ENCODE measurements at places on chromosomes 4 and X. TPM values are rescaled to one million over a fixed set of nuclear protein-coding genes. Genes with fewer than 3 reads are reported as not detected.

The LRAT gene
- not detected for total RNA-seq

The CABS1 gene
- not detected for total RNA-seq

The HTN3 gene
- total RNA-seq: not detected

The DDX53 gene
- not detected for total RNA-seq

The XG gene
- total RNA-seq: not detected

The CT45A2 gene
- total RNA-seq: not detected

The GLUD2 gene
- total RNA-seq: 2.9 TPM

The TNIP3 gene
- 9.2 TPM for total RNA-seq

The C4orf17 gene
- total RNA-seq: not detected

The IGFBP7 gene
- total RNA-seq: not detected

The PNMA6F gene
- total RNA-seq: not detected

The TEC gene
- 2.4 TPM for total RNA-seq

The CXCL9 gene
- total RNA-seq: 0.11 TPM

The SATL1 gene
- total RNA-seq: not detected

The TSPYL2 gene
- total RNA-seq: 41.2 TPM

The CCDC158 gene
- total RNA-seq: not detected

The PRR27 gene
- not detected for total RNA-seq

The PRDM5 gene
- total RNA-seq: not detected

The CXCL5 gene
- total RNA-seq: not detected

The SERTM2 gene
- total RNA-seq: not detected

The SH3D19 gene
- total RNA-seq: not detected

The SNX25 gene
- total RNA-seq: 24.1 TPM

The BEND2 gene
- total RNA-seq: not detected

The TCEAL2 gene
- total RNA-seq: not detected

The SMIM10L2A gene
- total RNA-seq: 0.21 TPM

The TDO2 gene
- not detected for total RNA-seq

The CDS1 gene
- total RNA-seq: not detected

The TBX22 gene
- not detected for total RNA-seq

The PLXNA3 gene
- 62.1 TPM for total RNA-seq

The ZIC3 gene
- total RNA-seq: not detected

The S100G gene
- not detected for total RNA-seq

The SPARCL1 gene
- not detected for total RNA-seq

The DMRTC1 gene
- total RNA-seq: not detected

The PNMA3 gene
- 1.0 TPM for total RNA-seq

The HERC5 gene
- 8.4 TPM for total RNA-seq

The PDZD4 gene
- total RNA-seq: 0.91 TPM

The UCHL1 gene
- 0.83 TPM for total RNA-seq

The RRH gene
- total RNA-seq: not detected

The XAGE2 gene
- not detected for total RNA-seq
